ENCODE measurements at places on chromosomes 3 and 15. TPM values are rescaled to one million over a fixed set of nuclear protein-coding genes. Genes with fewer than 3 reads are reported as not detected.
A peak's percentile ranks its signal among the peaks of the same experiment; 100 is the strongest.

GRCh38 chr3:71433631-71434030 lies 149.9 kb downstream of the FOXP1 start:
- H3K4me3 ChIP-seq: no peak overlapping the region
- H3K27ac ChIP-seq: no peak overlapping the region
- H3K4me1 ChIP-seq: peaks cover 8% of the 10 kb centered on the region
- no peaks in the 10 kb centered on the region for H3K27me3 ChIP-seq
- no peak for DNase-seq

GRCh38 chr15:95365511-95366107 lies 964.9 kb upstream of the NR2F2 start:
- H3K36me3 ChIP-seq: no peaks in the 10 kb centered on the region
- peaks cover 2% of the 10 kb centered on the region for H3K4me1 ChIP-seq
- peak overlapping the region; percentile 67 for H3K27ac ChIP-seq
- no peaks in the 10 kb centered on the region for H3K27me3 ChIP-seq

- H3K4me1 ChIP-seq: peaks cover 9% of the 10 kb centered on the region
- no peak overlapping the region for H3K27ac ChIP-seq
- no peaks in the 10 kb centered on the region for H3K36me3 ChIP-seq
- no peaks in the 10 kb centered on the region for H3K27me3 ChIP-seq
- DNase-seq: no peak
These were observed 161.3 kb upstream of the LPP start for GRCh38 chr3:187992609-187993008.

- H3K27me3 ChIP-seq: peaks cover 70% of the 10 kb centered on the region
- H3K4me3 ChIP-seq: peak within 1 kb of the TSS; percentile 66
- H3K27ac ChIP-seq: peak within 1 kb of the TSS; percentile 35
- no peaks in the 10 kb centered on the region for H3K36me3 ChIP-seq
These were observed at the start of gene ST8SIA2 for GRCh38 chr15:92393071-92393979. ST8SIA2 (plus strand) TSS chr15:92393881; CDS start chr15:92394065, 184 bp downstream.

DNA sequence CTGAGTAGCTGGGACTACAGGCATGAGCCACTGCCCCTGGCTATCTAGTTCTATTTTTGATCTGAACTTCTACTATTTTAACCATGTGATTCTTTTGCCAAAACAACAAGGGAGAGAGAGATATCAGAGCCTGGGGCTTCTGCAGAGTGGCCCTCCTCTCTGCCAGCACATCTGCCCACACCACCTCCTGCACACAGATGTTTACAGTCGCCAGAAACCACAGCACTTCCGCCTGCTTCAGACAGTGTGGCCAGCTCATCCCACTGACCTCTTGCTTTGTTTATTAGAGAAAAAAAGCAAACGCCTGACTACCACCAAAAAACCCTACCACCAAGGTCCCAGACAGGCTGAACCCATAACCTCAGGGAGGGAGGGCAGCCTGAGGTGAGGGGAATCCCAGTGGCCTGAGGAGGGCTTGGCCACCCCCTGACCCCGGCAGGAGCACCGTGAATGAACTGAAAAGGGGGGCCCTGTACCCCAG lies 85.9 kb upstream of the ABHD2 start:
- no peak overlapping the region for H3K4me3 ChIP-seq
- H3K27ac ChIP-seq: no peak overlapping the region
- peaks cover 16% of the 10 kb centered on the region for H3K4me1 ChIP-seq
- H3K36me3 ChIP-seq: no peaks in the 10 kb centered on the region
- no peaks in the 10 kb centered on the region for H3K27me3 ChIP-seq

DNA sequence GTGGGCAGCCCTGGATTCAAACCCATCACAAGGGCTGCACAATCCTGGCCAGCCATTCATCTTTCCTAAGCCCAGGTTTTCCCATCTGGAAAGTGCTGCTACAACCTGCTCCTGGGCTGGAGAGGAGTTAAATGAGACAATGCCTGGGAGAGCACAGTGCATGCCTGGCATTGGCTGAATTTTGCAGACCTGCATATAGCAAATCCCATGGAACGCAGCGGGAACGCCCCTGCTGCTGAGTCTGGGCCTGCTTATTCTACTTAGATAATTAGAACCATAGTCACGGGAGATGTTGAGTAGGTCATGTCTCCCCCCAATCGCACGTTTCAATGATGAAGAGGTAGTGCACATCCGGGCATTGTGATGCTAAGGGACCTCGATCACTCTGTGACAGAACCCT lies 46.6 kb downstream of the ABTB1 start:
- H3K4me3 ChIP-seq: no peak overlapping the region
- H3K27ac ChIP-seq: no peak overlapping the region
- H3K36me3 ChIP-seq: peaks cover 22% of the 10 kb centered on the region
- H3K4me1 ChIP-seq: peaks cover 42% of the 10 kb centered on the region

DNA sequence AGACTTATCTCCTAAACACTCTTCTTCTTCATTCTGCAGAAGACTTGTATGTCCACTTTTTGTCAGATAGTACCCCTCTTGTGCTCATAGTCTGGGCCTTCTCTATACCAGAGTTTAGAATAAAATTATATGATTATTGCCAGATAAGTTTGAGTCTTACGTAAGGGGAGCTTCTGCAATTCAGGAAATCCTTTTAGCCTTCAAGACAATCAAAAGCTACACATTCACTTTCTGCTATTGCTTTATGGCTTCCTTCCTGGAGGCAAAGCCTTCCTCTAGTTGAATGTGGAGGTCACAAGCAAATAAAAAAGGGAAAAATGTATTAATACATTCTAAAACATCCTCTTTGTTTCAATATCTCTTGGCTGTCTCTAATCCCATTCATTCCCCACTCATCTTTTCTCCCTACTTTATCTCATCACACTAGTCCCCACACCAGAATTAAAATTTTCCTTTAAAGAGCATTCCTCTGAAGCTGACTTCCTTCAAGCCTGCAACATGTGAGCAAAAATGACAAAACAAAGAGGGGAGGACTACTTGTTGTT lies 186.8 kb downstream of the CPNE4 start:
- H3K4me1 ChIP-seq: no peaks in the 10 kb centered on the region
- no peak for DNase-seq
- no peaks in the 10 kb centered on the region for H3K36me3 ChIP-seq
- no peak overlapping the region for H3K4me3 ChIP-seq
- no peaks in the 10 kb centered on the region for H3K27me3 ChIP-seq
- no peak overlapping the region for H3K27ac ChIP-seq

DNA sequence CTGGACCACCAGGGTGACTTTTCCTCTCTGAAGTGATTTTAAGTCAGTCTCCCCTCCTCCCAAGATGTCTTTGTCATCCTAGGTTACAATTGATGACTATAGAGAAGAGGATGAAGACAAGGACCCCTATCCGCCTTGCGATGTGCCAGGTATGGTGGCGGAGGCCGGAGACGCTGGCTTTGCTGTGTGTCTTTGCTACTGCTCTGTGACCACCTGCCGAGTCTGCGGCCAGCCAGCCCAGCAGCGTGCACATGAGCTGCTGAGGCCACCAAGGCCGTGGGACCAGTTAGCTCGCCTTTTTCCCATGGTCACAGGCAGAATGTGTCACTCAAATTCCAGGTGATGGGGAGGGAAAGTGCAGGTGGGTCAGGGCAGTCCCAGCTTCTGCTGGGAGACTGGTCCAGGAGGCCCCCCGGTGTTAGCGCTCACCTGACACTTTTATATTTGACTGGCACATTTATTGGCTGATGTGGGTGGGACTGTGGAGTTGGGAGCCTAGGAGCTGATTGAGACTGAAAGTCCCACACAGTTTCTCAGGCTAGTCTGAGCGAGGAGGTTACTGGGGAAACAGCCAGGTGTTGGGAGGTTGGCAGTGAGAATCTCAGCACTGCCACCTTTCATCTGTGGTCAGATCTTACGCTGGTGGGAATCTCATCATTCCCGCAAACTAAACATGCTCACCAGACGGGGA lies 114.1 kb downstream of the CHDH start:
- no peak for DNase-seq
- H3K27ac ChIP-seq: no peak overlapping the region
- H3K27me3 ChIP-seq: no peaks in the 10 kb centered on the region
- H3K4me1 ChIP-seq: peaks cover 6% of the 10 kb centered on the region

DNA sequence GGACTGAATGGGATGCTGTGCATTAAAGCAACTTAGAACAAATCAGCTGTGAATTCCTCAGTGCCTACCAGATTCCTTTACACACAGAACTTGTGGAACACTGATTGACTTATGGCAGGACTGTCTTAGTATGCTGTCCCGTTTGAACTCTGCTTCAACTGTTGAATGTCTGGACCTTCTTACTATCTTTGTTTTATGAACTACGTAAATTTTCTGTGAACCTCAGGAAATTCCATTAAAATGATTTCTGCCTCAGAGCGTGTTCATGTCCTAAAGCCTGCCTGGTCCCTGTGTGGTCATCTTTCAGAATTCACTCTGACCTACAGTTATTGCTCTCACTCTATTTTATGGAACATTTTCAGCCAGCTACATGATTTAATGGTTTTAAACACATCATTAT lies 29.4 kb upstream of the FBN1 start:
- H3K4me3 ChIP-seq: no peak overlapping the region
- H3K27ac ChIP-seq: no peak overlapping the region
- DNase-seq: peak; percentile 61
- H3K4me1 ChIP-seq: peaks cover 2% of the 10 kb centered on the region
- no peaks in the 10 kb centered on the region for H3K36me3 ChIP-seq

GRCh38 chr15:65956307-65956706 lies 87.0 kb downstream of the RAB11A start:
- H3K27ac ChIP-seq: no peak overlapping the region
- H3K36me3 ChIP-seq: no peaks in the 10 kb centered on the region

DNA sequence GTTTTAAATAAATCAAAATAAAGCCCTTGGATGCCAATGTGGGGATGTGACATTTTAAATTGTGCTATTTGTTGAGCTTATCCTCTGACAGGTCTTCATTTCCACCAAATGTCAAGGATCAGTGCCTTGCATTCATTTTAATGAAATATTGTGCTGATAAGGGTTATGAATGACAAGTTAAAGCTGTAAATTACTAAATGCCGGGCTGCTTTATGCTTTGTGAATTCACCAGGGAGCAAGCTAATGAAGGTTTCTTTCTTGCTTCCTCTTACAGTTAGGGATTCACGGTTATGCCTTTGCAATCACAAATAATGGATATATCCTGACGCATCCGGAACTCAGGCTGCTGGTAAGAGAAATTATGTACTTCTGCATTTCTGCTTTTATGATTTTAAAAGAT lies 81.7 kb downstream of the LRTM1 start:
- H3K4me3 ChIP-seq: no peak overlapping the region
- H3K27ac ChIP-seq: no peak overlapping the region
- no peaks in the 10 kb centered on the region for H3K4me1 ChIP-seq
- H3K27me3 ChIP-seq: no peaks in the 10 kb centered on the region
- no peak for DNase-seq

DNA sequence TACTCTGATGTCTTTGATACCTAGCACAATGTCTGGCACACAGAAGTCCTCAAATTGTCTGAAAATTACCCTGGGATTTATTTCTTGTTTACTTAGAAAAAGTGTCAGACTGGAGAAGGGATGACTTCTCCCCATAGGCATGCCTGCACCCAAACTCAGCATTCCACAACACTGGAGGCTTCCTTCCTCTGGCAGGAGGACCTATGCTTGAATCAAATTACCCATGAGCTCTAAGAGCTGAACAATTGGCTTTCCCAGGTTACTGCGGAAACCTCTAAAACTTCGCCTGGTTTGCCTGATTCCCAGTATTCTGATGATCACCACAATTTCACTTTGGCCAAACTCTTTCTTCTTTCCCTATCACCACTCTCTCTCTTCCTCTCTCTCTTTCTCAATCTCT lies 217.4 kb downstream of the DIPK2A start:
- no peak overlapping the region for H3K4me3 ChIP-seq
- H3K4me1 ChIP-seq: no peaks in the 10 kb centered on the region
- no peak overlapping the region for H3K27ac ChIP-seq
- DNase-seq: no peak

DNA sequence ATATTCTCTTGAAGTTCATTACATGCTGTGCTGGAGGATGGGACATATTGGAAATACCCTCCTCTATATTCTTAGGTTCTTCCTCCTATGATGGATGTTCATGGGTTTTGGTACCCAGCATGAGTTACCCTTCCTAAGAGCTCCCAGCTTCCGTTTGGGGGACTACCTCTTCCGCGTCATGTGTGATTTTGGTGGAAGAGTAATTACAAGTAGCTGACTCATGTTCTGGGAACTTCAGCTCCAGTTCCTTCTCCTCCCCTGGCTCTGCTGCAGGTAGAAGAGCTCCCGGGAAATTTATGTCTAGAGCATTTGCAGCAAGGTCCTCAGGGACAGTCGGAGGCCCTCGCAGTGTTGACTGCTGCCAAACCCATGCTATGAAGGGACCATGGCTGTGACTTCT lies 208.8 kb upstream of the IL12A start:
- no peaks in the 10 kb centered on the region for H3K27me3 ChIP-seq
- H3K27ac ChIP-seq: no peak overlapping the region
- DNase-seq: no peak
- peaks cover 10% of the 10 kb centered on the region for H3K4me1 ChIP-seq

DNA sequence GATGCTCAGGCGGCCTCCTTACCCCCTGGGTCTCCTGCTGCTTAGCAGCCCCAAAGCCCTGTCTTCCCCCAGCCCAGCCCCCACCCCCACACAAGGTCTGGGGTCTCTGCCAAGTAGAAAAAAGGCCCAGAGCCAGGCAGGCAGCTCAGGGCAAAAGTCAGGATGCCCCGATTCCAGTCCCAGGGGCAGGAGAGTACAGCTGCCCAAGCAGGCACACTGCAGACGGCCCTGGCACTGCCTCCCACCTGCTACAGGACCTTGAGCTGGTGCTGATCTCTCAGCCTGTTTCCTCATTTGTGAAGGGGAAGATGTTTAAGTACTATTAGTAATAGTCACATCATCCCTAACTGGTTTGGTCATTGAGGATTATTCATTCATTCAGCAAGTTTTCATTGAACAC lies 12.6 kb downstream of the TMEM43 start:
- peak overlapping the region; percentile 65 for H3K27ac ChIP-seq
- DNase-seq: no peak
- H3K4me1 ChIP-seq: peaks cover 26% of the 10 kb centered on the region

DNA sequence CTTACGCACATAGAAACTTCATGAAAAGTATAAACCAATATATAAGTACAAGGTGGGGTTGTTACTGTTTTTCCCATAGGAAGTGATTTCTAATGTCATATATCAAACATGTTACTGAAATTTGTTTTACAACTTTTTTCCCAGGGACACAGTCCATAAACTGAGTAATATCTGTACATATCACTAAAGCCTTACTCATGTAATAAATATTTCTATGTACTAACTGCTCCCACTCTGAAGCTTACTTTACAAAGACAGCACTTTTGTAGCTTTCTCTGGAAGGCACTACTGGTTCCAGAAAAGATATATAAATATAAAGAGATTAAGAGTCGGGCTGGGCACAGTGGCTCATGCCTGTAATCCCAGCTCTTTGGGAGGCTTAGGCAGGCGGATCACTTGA lies 91.7 kb downstream of the MYO5A start:
- H3K4me1 ChIP-seq: no peaks in the 10 kb centered on the region
- H3K27ac ChIP-seq: no peak overlapping the region
- H3K36me3 ChIP-seq: no peaks in the 10 kb centered on the region

GRCh38 chr3:195580744-195581443 lies 2.8 kb downstream of the APOD start:
- H3K4me3 ChIP-seq: no peak overlapping the region
- DNase-seq: peak; percentile 47
- H3K27me3 ChIP-seq: no peaks in the 10 kb centered on the region
- peaks cover 16% of the 10 kb centered on the region for H3K4me1 ChIP-seq
- peak overlapping the region; percentile 35 for H3K27ac ChIP-seq

TPRG1 gene
- 2.7 TPM for total RNA-seq

RLBP1 gene
- not detected for total RNA-seq

ABCC5 gene
- 15.8 TPM for total RNA-seq

ZNF662 gene
- 13.0 TPM for total RNA-seq

RAB11A gene
- total RNA-seq: 142 TPM

MST1R gene
- total RNA-seq: 1.2 TPM

ZDHHC19 gene
- not detected for total RNA-seq

GOLGA6L9 gene
- total RNA-seq: 1.1 TPM
